Cardiac muscle cell (in vitro differentiated cells and primary cell): ENCODE measurements at places on chromosomes 5 and 9.
A peak's percentile ranks its signal among the peaks of the same experiment; 100 is the strongest.

GRCh38 chr9:110125207-110125751, 82.7 kb downstream of the C9orf152 start:
- peak; percentile 99 for DNase-seq

DNA sequence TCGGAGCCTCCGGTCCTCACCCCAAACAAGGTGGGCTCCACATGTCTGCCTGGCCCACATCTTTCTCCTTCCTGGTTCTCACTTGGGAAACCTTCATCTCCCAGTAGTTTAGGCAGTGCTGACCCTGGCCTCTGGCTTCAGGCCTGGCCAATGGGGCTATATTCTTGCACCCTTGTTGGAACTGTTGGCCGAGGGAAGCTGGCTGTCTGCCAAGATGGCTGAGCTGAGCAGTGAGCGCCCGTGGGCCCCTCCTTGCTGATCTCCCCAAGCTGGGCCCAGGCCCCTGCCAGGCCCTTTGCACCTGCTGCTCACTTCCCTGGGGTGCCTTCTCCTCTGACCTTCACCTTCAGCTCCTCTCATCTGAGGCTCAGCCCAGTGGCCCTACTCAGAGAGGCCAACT, 31.3 kb downstream of the TSPAN17 start:
- DNase-seq, result no peak

- DNase-seq, result no peak
Measured at GRCh38 chr5:133225671-133226152, 173.9 kb downstream of the HSPA4 start.

- peak; percentile 34 for DNase-seq
Measured at GRCh38 chr9:130129432-130130061, 42.7 kb upstream of the NCS1 start.

- no peak for DNase-seq
Measured at GRCh38 chr5:114070093-114070722, 291.7 kb upstream of the KCNN2 start.

GRCh38 chr5:68251386-68251785, 35.8 kb downstream of the PIK3R1 start:
- no peak for DNase-seq

DNA sequence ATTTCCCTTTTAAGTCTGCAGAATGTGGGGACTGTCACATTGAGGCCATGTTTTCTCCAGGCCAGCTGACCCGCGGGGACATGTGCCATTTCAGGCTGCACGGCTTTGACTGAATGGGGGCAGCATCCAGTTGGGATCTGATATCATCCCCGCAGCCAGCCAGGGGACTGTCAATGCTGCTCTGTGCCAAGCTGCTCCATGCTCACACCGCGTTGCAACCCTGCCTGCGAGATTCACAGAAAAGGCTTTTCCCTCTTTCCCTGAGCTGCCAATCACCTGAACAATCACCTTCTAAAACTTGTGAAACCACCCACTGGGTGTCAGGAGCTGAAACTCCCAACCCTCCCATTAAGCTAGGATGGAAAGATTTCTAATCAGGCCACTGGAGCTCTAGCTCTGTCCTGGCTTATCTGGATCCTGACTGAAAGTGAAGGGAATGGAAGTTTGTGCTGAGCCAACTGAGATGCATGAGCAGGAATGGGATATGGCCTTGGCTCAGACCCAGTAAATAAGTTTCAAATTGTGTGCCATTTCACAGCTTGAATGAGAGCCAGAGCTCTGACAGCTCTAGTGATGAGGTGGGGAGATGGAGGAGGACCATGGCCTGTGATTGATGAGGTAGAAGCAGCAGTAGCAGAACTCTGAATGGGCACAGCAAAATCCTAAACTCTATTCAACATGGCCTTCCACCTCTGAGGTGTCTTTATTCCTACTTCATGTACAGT, 34.5 kb upstream of the ZNF366 start:
- DNase-seq, result no peak
